Liver (tissue), 10 donors: ENCODE measurements at places on chromosomes 16 and 17. TPM values are rescaled to one million over a fixed set of nuclear protein-coding genes. Genes with fewer than 3 reads are reported as not detected.

DNA sequence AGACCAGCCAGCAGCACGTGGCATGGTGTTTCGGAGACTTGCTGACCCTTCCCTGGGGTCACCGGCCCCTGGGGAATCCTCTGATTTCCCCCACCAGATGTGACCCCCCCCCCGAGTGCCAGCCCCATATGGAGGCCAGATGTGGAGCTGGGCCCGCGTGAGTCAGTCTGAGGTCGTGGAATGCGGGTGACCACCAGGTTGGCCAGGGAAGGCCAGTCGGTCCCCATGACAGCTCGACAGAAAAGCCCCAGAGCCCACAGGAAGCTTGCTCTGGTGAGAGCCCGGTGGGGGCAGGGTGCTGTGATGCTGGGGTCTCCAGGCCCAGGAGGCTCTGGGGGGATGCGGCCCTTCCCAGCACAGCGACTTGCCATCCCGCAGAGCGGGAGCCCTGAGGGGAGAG is 209.0 kb downstream of the NTN1 start:
- no peaks in the 10 kb centered on the region for H3K27me3 ChIP-seq
- DNase-seq, result no peak
- H3K27ac ChIP-seq, result no peak overlapping the region
- no peak overlapping the region for H3K4me3 ChIP-seq
- H3K4me1 ChIP-seq, result no peaks in the 10 kb centered on the region

GRCh38 chr16:52837251-52837650 is 215.4 kb downstream of the CHD9NB start:
- H3K27me3 ChIP-seq, result no peaks in the 10 kb centered on the region
- no peaks in the 10 kb centered on the region for H3K36me3 ChIP-seq
- no peak overlapping the region for H3K4me3 ChIP-seq
- DNase-seq, result no peak
- H3K27ac ChIP-seq, result no peak overlapping the region
- no peaks in the 10 kb centered on the region for H3K4me1 ChIP-seq

- H3K27me3 ChIP-seq, result no peaks in the 10 kb centered on the region
- H3K27ac ChIP-seq, result no peak overlapping the region
- H3K4me3 ChIP-seq, result no peak overlapping the region
- DNase-seq, result no peak
- no peaks in the 10 kb centered on the region for H3K36me3 ChIP-seq
These were observed 13.7 kb downstream of the C16orf95 start for GRCh38 chr16:87303431-87303930.

GRCh38 chr17:73654241-73654640 is 10.0 kb upstream of the SDK2 start:
- no peaks in the 10 kb centered on the region for H3K36me3 ChIP-seq
- no peak overlapping the region for H3K4me3 ChIP-seq
- no peaks in the 10 kb centered on the region for H3K27me3 ChIP-seq
- no peak for DNase-seq
- no peaks in the 10 kb centered on the region for H3K4me1 ChIP-seq

The MYH11 gene
- total RNA-seq, result 0.51 TPM

- no peaks in the 10 kb centered on the region for H3K27me3 ChIP-seq
- H3K36me3 ChIP-seq, result no peaks in the 10 kb centered on the region
- no peak overlapping the region for H3K4me3 ChIP-seq
These were observed 72.4 kb upstream of the CPHXL start for GRCh38 chr16:75798714-75799113.

- H3K36me3 ChIP-seq, result peaks cover 5% of the 10 kb centered on the region
- peak overlapping the region; percentile 70 for H3K4me3 ChIP-seq
- peaks cover 56% of the 10 kb centered on the region for H3K4me1 ChIP-seq
- H3K27ac ChIP-seq, result no peak overlapping the region
- no peak for DNase-seq
These were observed 1.4 kb downstream of the WDR81 start for GRCh38 chr17:1725642-1726511.

The NEK8 gene
- 6.3 TPM for total RNA-seq

DNA sequence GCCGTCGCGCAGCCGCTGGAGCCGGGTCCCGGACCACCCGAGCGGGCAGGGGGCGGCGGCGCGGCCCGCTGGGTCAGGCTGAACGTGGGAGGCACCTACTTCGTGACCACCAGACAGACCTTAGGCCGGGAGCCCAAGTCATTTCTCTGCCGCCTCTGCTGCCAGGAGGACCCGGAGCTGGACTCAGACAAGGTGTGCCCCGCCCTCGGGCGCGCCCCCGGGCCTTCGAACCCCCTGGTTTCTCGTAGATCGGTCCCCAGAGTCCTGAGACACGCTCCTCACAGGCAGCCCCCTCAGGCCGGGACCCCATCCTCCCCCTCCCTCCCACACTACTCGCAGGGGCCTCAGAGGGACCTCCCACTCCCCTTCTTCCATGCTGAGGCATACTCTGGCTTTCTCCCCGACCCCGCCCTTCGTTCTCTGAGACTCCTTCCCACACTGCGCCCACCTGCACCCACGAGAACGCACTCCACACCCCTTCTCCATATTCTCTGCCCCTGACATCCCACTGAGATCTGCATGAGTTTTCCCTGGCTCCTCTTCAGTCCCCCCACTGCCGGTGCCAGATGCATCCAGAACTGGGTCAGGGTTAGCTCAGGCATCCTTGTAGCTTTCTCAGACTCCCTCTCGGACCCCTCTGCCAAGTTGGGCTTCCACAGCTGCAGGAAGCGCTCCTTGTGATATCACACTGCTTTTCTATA is 523 bp downstream of the KCTD2 start:
- peaks cover 3% of the 10 kb centered on the region for H3K36me3 ChIP-seq
- peak; percentile 48 for DNase-seq

- DNase-seq, result no peak
- H3K27me3 ChIP-seq, result no peaks in the 10 kb centered on the region
- H3K4me3 ChIP-seq, result no peak overlapping the region
- H3K36me3 ChIP-seq, result no peaks in the 10 kb centered on the region
- H3K4me1 ChIP-seq, result no peaks in the 10 kb centered on the region
These were observed 296.1 kb downstream of the SOX9 start for GRCh38 chr17:72416905-72417304.

- H3K27ac ChIP-seq, result no peak overlapping the region
- H3K36me3 ChIP-seq, result peaks cover 70% of the 10 kb centered on the region
- H3K4me1 ChIP-seq, result no peaks in the 10 kb centered on the region
These were observed 12.4 kb downstream of the HBQ1 start for GRCh38 chr16:192686-193085.

DNA sequence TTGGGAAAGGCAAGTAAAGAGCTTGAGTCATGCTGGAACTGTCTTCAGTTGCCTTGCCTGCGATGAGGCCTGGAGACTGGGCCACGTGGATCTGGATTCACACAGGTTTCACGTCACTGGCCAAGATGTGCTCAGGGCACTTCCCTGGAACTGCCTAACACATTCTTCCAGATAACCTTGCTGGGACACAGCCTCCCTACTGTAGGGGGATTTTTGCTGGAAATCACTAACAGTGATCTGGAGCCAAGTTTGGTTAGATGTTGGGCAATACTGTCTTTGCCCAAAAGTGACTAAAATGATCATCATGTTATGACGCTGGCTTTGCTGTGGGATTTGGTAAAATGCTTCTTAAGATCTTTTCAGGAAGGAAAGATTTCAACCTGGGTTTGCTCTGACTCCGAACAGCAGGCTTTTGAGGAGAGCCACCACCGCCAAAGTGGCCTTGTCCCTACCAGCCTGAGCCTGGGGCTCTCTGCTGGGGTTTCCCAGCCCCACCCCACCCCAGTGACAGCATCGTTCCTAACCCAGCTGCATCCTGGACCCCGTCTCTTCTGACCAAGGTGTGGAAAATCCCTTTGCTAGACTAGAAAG is 14.7 kb downstream of the C1QTNF1 start:
- H3K4me1 ChIP-seq, result no peaks in the 10 kb centered on the region
- DNase-seq, result no peak
- no peak overlapping the region for H3K4me3 ChIP-seq
- no peak overlapping the region for H3K27ac ChIP-seq
- peaks cover 3% of the 10 kb centered on the region for H3K27me3 ChIP-seq

- H3K36me3 ChIP-seq, result no peaks in the 10 kb centered on the region
- no peaks in the 10 kb centered on the region for H3K4me1 ChIP-seq
- no peak for DNase-seq
These were observed 10.2 kb upstream of the MAF start for GRCh38 chr16:79610771-79611170.

DNA sequence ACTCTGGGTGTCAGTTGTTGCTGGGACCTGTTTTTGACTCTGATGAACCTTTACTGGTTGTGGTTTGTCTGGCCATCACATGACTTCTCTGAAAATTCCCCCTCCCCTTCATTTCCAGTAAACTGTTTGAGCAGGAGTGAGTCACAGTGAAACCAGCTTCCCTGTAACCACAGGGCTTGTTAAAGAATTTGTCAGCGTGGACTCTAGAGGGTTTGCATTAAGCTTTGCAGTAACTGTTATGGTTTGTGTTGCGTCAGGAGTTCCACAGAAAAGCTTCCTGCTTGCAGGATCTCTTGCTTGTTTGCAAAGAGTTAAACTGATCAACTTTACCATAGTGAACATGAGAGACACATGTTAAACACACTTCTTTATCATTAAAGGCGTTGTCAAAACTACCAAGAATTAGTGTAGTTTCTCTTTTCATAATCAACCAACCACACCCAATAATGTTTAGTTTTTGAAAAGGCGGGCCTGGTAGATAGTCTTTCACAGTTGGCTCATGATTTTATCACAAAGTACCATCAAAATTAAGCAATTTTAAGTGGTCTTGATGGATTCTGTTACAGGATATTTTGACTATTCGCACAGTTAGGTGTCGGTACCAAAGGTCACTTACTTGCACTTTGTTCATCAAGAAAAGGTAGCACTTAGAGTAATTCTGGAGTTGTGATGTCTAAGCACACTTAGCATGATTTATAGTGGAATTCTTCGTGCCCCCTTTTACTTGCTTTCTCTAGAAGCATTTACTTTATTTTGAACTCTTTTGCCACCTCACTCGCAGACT is 79.3 kb downstream of the VMP1 start:
- no peaks in the 10 kb centered on the region for H3K36me3 ChIP-seq

The THUMPD1 gene
- 42.8 TPM for total RNA-seq

DNA sequence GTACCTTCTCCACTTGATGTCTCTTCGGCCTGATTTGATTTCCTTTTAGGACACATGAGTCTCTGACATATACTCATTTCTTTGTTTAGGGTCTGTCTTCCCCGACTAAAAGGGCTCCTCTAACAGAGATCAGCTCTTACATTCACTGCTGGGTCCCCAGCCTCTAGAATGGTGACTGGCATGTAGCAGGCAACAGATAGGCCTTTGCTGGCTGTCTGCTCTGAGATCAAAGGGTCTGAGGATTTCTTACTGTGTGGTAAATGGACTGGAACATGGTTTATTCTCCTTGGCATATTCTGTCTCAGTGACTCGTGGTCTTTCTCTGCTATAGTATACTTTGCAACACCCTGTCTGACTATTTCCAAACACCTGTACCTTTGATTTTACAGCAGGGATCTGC is 16.7 kb downstream of the DNAAF1 start:
- DNase-seq, result no peak
- H3K27me3 ChIP-seq, result peaks cover 2% of the 10 kb centered on the region
- no peak overlapping the region for H3K27ac ChIP-seq
- no peaks in the 10 kb centered on the region for H3K4me1 ChIP-seq

DNA sequence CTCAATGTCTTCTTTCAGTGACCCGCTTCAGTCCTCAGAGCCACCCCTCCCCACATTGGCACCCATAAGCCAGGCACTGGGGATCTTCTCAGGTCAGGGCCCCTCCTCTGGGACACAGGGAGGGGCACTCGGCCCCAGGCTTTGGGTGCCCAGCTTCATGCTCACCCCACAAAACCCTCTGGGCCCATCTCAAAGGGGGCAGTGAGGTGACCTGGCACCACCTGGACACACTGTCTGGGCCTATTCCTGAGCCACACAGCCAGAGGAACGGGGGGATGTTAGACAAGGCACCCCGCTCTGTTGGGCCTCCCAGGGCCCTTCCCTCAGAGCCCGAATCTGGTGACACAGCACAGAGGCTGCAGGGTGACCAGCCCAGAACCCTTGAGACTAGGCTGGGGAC is 36.1 kb downstream of the TNFRSF13B start:
- no peak overlapping the region for H3K4me3 ChIP-seq
- peaks cover 2% of the 10 kb centered on the region for H3K27me3 ChIP-seq
- H3K27ac ChIP-seq, result no peak overlapping the region
- H3K4me1 ChIP-seq, result no peaks in the 10 kb centered on the region
- DNase-seq, result no peak

DNA sequence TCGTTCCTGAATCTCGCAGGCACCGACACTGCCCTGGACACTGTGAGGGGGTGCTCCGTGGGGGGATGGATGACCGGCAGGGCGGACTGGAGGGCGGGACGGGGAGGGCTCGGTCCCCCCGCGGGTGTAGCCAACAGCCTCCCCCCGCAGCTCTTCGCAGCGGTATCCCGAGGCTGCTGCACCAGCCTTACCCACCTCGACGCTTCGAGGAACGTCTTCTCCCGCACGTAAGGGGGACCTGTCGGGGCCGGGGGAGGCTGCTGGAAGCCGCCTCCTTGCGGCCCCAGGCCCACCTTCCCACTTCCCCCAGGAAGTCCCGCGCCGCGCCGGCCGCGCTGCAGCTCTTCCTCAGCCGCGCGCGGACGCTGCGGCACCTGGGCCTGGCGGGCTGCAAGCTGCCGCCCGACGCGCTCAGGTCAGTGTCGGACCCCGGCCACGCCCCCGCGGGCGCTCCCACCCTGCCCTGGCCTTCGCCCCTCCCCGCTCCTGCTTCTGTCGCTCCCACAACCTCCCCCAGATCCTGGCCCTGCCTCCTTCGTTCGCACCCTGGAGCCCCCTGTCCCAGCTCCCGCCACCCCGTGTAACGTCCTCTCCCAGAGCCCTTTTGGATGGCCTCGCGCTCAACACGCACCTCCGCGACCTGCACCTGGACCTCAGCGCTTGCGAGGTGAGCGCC is 3.3 kb downstream of the CARMIL2 start:
- H3K27ac ChIP-seq, result no peak overlapping the region
- no peaks in the 10 kb centered on the region for H3K36me3 ChIP-seq

- H3K27me3 ChIP-seq, result peaks cover 16% of the 10 kb centered on the region
- peaks cover 3% of the 10 kb centered on the region for H3K4me1 ChIP-seq
- no peak overlapping the region for H3K27ac ChIP-seq
- peak overlapping the region; percentile 46 for H3K4me3 ChIP-seq
These were observed 702 bp upstream of the WNT3 start for GRCh38 chr17:46818929-46819859.

The PIK3R5 gene
- total RNA-seq, result 7.8 TPM

The KCNAB3 gene
- total RNA-seq, result 0.67 TPM

The PRMT7 gene
- total RNA-seq, result 31.5 TPM

GRCh38 chr16:75616521-75617010 is 6.5 kb downstream of the ADAT1 start:
- H3K27me3 ChIP-seq, result no peaks in the 10 kb centered on the region
- no peak overlapping the region for H3K27ac ChIP-seq
